ENCODE measurements at places on chromosomes 6 and 20.

DNA sequence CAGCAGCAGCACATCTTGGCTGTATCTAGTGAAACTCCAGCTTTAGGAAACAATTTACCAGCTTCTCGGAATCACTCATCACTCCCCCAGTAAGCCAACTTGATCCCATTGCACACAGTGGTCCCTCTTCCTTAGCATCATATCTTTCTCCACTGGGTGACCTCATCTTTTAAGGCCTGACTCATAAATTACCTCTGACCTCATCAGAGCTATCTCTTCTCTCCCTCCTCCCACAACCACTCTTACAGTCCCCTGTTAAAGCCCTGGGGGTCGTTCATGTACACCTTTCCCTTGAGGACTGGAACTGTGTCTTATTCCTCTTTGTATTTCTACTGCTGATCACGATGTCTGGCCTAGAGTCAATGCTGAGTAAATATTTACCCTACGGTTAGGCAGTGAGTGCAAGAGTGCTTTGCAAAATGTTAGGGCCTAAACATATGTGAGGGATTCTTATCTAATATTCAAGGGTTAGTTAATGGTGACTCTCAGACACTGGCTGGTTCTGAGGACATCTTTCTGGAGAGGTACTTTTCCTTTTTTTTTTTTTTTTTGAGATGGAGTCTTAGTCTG, 187.2 kb downstream of the LRFN2 start:
- DNase-seq = no peak

DNA sequence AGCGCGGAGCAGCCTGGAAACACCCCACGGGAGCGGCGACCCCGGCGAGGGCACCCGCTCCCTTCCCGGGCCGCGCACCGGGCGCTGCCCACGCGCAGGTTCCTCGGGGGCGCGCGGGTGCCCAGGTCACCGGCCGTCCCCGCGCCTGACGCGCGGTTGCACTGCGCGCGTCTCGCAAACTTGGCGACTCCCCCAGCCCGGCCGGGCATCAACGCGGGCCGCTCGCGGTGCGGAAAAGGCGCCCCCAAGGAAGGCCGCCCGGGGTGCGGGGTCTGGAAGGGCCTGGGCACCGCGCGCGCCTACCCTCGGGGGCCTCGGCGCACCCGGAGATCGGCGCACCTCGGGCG, 555 bp upstream of the ZBTB46 start:
- no peak for DNase-seq

DNA sequence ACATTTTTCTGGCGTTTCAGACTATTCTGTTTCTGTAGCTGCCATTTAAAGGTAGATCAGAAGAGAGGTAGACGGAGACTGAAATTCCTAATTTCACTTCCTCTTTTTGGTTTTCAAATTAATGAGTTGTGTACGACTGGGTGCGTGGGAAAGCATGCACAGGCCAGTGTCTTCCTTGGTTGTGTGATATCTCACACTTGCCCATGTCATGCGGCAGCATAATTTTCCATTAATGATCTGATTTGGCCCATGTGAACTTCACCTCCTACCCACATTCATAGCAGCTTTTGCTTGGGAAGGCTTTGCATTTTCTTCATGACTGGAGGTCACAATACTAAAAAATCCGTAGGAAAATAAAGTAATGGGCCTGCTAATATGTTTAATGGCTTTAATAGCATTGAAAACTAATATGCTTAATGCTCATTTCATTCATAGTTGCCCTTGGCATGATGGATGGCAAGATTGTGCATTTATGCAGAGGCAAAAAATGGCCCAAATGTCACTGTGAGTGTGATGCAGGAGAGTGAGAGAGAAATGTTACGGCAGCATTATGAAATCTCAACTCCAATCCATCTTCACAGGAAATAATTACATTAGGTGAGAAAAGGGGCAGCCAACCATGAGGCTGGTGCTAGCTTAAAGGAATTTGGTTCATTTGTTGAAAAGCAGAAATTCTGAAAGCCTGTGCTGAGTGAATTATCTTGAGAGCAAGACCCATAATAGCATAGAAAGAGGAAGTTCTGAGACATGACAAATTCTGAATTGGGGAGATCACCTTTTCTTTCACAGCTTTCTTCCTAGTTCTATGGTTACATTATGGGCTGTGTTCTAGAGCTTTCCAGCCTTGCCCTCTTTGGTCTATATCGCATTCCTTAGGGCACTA, 69.0 kb upstream of the UST start:
- no peak for DNase-seq

GRCh38 chr20:64074184-64074789, 5.0 kb downstream of the RGS19 start:
- no peak for DNase-seq

GRCh38 chr20:17925141-17925939, 43.3 kb downstream of the SNX5 start:
- DNase-seq = no peak

- no peak for DNase-seq
Observed at GRCh38 chr6:114569669-114570068, 226.8 kb upstream of the HS3ST5 start.

DNA sequence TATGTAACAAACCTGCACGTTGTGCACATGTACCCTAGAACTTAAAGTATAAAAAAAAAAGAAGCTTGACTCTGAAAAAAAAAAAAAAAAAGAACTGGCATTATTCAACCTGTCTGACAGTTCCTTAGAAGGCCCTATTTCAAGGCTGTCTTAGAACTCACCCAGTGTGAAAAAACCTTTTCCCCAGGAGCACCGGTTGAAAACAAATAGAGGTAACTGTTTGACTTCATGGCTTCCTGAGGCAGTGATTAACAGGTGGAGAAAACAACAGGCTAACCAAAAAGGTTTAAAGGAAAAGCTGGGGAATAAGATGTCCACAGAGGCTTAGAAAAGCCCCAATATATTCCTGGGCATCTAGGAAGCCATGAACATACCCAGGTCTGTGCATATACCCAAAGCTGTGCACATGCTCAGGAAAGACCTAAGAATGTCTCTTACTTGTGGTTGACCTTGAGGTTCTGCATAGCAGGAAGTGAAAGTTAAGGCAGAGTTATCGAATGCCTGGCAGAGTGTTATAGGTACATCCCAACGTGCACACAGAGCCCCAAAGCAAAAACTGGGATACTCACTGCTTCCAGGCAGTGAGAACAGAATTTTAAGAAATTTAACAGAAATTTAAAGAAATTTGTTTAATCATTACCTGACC, 7.0 kb downstream of the UQCC1 start:
- no peak for DNase-seq

GRCh38 chr6:100455230-100456124, 9.2 kb downstream of the SIM1 start:
- DNase-seq = no peak

- DNase-seq = no peak
Observed at GRCh38 chr6:116238083-116238482, 15.8 kb downstream of the TSPYL4 start.

Measured in spinal cord (tissue), 10 donors.